Stimulated activated CD8-positive, alpha-beta memory T cell treated with anti-CD3 and anti-CD28 coated beads, Interleukin-4, amount 100 ng/mL, for 24 hours (primary cell): ENCODE measurements at places on chromosomes 3 and 15.

- DNase-seq: no peak
These were observed 21.7 kb upstream of the SFMBT1 start for GRCh38 chr3:53067567-53067966.

DNA sequence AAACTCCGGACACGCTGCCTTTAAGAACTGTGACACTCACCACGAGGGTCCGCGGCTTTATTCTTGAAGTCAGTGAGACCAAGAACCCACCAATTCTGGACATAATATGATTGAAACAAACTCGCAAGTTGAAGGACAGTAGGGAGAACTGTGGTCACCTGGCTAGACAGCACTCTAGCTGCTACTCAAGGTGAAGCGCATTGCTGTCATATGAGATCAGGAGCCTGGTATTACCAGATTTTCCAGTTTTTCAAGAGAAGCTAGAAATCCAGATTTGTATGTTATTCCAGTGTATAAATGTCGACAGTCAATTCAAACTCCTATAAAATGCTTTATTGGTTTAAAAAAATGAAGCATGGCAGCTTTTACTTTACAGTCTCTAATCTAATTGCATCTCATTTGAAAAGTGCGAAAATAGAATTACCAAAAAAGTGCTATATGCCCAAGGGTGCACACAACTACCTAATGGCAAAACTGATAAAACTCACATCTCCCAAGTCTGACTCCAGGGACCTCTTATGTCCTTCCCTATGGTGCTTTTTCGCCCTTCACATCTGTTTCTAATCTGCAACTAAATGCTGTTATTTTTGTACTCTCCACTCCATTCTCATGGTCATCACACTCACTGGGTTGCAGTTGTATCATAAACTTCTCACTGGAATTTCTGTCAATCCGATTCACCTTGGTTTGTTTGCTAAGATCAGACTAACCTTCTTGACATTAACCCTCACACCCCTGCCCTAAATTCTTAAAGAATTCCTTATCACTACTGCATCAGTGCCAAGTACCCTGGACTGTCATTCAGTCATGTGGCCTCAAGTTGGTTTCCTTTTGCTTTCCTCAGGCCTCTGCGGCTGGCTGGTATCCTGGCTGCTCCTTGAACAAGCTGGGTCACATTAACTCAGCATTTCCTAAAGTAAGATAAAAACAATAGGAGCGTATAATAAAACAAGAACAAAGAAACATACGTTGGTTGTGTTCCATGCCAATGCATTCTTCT lies 31.5 kb upstream of the ARHGEF26 start:
- no peak for DNase-seq

GRCh38 chr15:27734785-27735495 lies 364.2 kb downstream of the OCA2 start:
- no peak for DNase-seq

DNA sequence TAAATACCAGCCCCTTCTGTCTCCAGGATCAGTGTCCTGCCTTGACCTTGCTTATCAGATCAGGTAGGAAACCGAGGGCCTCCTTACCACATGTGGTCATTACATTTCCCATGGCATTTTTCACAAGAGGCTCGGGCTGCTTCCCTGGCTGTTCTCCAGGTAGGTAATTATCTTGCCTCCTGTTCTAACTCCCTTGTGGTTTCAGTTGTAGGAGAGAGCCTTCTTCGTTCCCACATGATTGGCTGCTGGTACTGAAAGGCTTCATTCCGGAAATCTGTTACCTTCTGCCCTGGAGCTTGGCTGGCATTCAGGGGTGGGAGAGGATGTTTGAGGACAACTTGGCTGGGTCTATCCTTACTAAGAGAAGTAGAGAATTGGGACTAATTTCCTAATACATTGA lies 46.8 kb upstream of the RORA start:
- DNase-seq: no peak

GRCh38 chr3:9898467-9899241 lies 4.0 kb upstream of the IL17RE start:
- DNase-seq: no peak

DNA sequence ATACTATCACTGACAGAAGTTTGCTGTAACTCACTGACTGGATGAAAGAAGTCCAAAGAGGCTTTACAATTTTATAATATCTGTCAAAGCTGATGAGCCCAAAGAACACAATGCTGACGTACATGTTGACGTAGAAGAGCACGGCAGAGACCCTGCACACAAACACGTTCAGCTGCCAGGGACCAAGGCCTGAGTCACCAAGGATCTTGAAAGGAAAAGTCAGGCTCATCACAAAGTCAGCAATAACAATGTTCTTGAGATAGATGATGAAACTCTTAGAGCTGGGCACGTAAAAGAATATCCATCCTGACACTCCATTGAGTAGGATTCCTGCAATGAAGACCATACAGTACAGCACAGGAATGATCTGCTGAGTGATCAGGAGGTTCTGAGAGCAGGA lies 10.9 kb upstream of the GPR171 start:
- no peak for DNase-seq

DNA sequence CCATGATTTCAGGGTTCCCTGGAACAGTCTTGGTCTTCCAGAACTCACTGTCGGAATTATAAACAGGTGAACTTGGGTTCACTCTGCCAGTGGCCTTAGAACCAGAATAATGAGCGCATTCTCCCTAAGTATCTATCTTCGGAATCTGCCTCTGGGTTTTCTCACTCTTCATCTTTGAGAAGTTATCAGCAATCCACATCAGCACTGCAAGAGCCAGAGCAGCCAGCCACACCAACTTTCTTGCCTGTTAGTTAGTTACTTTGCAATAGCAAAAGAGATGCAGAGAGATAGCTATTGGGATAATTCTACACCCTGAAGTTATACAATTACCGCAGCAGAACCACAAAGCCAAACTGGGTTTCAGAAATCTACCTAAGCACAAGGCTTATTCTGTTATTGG lies 25.8 kb downstream of the GLB1 start:
- no peak for DNase-seq

GRCh38 chr3:33789183-33789954 lies 9.1 kb upstream of the PDCD6IP start:
- no peak for DNase-seq

DNA sequence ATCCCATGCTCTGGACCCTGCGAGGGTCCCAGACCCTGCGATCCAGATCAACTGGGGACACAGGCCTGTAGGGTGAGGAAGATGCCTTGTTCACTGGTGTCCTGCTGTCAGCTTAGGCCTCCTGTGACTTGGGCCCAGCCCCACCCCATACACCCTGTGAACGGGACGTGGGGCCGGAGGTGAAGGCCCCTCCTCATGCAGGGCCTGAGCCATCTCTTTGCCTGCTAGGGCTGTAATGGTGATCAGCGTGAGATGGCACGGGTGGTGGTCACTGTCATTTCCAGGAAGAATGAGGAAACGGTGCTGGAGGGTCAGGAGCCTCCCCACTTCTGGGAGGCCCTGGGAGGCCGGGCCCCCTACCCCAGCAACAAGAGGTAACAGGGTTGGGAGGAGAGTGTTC lies 12.4 kb downstream of the VILL start:
- DNase-seq: no peak

DNA sequence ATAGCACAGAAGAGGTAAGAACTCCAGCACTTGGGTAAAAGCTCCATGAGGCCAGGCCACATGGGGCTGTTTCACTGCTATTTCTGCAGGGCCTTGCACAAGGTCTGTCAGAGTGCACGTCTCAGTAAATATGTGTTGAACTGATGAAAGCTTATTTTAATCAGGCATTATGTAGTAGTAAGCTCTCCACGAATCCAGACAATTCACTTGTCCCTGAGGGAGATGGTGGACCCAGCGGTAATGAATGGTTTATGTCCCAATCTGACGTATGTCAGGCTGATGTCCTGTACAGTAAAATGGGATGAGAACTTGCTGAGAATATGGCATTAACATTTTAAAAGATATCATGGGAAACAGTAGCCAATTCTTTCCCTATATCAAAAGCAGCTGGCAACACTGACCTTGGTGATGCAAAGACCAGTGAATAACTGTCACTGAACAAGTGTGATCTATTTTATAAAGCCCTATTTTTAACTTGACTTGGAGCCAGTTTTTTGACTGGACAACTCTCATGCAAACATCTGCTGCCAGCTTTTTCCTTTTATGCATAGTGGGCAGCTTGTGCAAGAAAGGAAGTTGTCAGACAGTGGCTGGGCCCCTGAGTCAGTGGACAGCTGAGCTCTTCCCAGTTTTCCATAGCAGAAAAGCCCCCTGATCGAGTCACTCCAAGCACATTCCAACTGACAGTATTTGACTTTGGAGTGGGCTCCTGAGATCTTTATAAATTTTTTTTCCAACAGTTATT lies 519.8 kb upstream of the MDFIC2 start:
- DNase-seq: no peak

DNA sequence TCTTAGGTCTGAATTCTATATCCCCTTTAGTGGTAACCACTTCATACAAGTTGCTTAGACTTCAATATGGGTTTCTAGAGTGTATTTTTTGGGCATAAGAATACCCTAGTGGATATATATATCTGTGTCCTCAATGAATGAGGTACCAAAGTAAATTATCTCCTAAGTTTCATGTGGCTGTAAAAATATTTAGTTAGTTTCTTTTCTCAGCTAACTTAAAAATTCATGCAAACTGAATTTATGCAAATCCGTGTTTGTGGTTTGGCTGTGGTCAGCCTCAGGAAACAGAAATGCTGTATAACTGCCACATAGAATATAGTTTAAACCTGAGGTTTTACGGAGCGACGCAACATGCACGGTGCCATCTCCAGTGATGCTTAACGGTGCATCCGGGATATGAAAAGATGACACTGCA lies 80.3 kb downstream of the PEX5L start:
- DNase-seq: no peak

- DNase-seq: no peak
These were observed 18.2 kb upstream of the TMEM207 start for GRCh38 chr3:190467922-190468321.

- no peak for DNase-seq
These were observed 67.3 kb downstream of the PPARG start for GRCh38 chr3:12356175-12356574.

DNA sequence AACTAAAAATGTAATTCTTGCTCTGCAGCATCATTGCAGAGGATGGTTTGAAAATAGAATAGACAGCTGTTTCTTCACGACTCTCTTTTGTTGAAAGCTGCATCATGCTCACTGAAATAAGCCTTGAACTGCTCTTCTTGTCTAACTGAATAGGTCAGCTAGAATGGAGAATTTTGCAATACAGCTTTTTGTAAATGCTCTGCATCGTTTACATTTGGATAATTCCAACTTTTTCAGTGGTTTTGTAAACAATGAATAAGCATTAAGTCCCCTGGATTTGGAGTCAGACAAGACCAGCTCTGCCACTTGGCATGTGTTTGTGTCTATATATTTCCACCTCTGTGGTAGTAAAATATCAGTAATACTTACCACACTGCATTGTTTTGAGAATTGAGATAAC lies 95.2 kb downstream of the PLSCR2 start:
- DNase-seq: no peak

DNA sequence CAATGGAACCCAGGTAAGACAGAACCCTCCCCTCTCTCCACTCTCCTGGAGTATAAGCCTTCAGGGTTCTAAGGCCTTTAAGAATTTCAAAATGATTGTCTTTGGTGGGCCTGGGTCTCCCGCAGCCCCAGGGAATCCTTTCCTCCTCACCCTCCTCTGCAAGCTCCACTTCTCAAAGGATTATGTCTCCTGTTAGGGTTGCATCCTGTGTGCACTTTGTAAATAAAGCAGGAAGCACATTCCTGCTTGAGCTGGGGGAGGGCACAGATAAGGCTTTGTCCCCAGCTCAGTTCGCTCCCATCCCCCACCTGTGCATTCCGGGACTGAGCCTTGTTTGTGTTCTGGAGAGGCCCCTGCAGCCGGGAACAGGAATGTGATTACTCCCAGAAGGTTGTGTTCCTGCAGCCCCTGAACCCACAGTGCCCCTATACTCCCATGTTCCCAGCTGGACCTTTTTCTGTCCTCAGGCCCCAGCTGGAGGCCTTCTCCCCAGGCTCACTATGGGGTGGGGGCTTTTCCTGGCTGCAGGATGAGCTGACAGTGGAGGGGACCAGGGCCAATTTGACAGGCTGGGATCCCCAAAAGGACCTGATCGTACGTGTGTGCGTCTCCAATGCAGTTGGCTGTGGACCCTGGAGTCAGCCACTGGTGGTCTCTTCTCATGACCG lies 9.5 kb downstream of the TYRO3 start:
- DNase-seq: no peak

- DNase-seq: peak; percentile 65
These were observed 12.9 kb downstream of the C15orf62 start for GRCh38 chr15:40782609-40783227.

DNA sequence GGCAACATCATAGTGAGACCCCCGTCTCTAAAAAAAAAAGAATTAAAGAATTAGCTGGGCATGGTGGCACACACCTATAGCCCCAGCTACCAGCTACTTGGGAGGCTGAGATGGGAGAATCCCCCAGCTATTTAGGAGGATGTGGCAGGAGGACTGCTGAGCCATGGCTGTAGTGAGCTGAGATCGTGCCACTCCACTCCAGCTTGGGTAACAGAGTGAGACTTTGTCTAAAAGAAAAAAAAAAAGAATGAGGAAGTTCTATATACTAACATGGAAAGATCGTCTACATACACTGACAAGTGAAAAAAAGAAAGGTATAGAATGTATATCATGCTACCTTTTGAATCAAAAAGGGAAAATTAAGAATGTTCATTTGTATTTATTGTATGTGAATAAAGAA lies 83.9 kb upstream of the CDAN1 start:
- DNase-seq: no peak

DNA sequence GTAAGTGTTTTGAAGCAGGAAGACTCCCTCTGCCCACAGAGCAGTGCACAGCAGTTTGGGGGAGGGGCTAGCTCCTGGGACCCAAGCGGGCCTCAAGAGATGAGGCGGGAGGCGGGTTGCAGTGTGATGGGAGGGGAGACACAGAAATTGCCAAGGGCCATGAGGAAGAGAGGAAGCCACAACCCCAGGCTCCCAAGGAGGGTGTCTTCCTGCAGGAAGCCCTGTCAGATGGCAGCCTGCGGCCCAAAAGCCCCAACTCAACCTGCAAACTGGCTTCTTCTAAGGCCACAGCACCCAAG lies 7.3 kb upstream of the ISLR2 start:
- no peak for DNase-seq

- no peak for DNase-seq
These were observed 84.5 kb downstream of the VGLL4 start for GRCh38 chr3:11558918-11559815.

DNA sequence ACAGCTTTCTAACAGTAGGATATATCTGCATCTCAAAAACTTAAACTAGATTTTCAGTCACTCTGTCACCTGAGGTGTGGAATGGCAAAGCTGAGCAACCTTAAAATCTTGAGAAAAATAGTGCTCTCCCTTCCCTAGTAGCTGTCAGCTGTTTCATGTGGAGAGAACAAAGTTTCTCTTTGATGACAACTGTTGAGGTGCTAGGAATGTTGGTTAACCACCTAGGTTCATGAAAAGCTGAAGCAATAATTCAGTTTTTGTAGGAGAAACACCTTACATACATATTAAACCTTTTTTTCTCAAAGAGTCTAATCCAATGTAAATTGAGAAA lies 40.8 kb downstream of the TCF12 start:
- DNase-seq: no peak

DNA sequence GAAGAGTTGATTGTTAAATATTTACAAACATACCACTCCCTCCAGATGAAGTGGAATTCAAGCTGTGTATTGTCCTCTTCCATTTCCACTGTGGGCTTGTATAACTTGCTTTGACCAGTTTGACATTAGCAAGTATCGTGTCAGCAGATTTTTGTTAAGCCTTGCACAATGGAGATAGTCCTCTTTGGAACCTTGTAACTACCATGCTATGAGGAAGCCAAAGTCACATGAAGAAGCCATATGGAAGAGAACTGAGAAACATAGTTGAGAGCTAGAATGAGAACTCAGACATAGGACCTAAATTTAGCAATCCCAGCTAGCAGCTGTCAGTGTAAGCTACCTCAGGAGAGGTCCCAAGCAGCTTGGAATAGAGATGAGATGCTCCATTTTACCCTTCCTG lies 889.2 kb downstream of the PDCD6IP start:
- DNase-seq: no peak
